ENCODE measurements at places on chromosomes 3 and 15.
A peak's percentile ranks its signal among the peaks of the same experiment; 100 is the strongest.

GRCh38 chr3:106191913-106192312 lies 323.1 kb upstream of the CBLB start:
- DNase-seq, result no peak

DNA sequence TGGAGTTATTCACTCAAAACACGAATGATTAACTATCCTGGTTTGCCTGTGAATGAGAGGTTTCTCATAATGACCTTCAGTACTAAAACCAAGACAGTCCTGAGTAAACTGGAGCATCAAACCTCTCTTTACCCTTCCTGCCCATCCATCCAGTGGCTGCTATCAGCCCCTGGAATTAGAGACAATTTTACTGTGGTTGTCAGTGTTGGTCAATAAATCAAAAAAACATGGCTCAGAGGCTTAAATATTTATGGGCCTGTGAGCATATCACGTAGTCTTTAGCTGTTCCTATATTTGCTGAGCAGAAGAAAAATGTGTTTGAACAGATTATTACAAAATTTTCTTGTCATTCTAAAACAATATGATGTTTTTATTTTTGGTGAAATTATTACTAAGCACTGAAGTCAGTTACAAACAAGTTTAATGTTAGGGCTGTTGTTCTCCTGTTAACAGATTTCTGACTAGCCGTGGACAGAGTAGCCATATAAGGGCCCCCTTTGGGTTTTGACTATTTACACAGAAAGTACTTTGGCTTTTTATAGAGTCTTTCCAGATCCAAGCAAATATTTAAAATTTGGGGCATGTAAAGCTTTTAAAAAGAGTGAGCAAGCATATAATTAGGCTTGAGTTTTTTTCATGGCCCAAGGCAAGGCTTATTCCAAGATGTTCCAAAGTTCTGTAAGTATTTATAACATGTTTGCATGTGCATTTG lies 580.9 kb downstream of the DIPK2A start:
- DNase-seq, result no peak

DNA sequence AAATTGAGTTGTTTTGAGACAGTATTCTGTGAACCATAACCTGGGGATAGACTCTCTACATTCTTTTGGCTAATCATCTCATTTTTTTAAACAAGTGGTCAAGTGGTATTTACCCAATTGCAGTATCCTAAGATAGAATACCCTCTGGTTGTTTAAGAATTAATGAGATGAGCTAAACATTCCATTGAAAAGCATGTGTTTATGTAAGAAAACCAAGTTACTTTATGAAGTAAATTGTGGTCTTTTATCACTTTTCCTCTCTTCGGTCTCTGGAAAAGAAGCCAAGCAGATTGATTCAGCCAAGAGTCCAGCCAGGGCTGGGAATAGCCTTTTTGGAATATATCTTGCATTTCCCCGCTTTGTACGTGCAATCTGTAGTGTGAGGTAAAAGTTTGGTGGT lies 185.7 kb upstream of the TOPAZ1 start:
- no peak for DNase-seq

DNA sequence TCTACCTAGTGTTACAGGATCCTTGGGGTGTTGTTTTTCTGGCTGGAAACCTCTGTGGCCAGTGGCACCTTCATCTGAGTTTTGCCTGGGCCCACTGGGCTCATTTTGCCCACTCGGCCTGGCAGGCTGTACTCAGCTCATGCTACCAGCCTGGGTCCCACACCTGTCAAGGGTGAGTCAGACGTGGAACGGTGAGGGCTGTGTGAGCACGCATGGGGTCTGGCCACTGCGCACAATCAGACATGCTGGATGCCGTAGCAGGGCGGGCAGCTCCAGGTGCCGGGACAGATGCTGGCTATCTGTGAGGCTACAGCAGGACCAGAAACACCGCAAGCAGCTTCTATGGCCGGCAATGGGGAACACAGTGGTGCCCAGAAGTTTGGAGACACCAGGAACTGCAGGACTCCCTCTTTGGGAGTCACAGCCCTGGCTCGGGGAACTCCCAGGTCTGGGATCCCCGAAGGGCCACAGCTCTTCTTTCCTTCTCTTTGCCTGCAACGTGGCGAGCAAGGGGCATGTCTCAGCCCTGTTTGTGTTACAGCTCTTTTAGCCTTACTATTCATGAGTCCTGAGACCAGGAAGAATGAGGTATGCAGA lies 35.9 kb upstream of the DNAJC13 start:
- DNase-seq, result no peak

- DNase-seq, result no peak
These were observed 51.5 kb downstream of the CMTM6 start for GRCh38 chr3:32450992-32451659.

DNA sequence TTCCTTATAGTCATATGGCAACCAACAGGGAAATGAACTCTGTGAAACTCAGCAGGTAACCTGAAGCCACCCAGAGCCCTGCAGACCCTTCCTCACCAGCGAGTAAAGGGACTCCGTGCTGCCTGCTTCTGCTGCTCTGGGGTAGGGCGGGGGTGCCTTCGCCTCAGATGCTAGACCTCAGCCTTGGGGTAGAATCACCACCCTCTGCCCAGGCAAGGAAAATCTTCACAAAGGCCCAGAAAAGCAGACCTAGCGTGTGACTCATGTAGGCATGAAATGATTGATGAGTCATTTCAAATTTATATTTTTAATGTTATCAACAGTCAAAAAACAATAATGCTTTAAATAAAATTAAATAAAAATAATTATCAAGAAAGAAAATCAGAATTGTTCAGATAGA lies 6.6 kb downstream of the STIMATE start:
- DNase-seq, result peak; percentile 19

GRCh38 chr15:99324082-99324620 lies 72.9 kb downstream of the LRRC28 start:
- no peak for DNase-seq

GRCh38 chr15:43048935-43049334 lies 56.9 kb downstream of the UBR1 start:
- no peak for DNase-seq

- no peak for DNase-seq
These were observed 26.5 kb downstream of the KPNA4 start for GRCh38 chr3:160538895-160539294.

DNA sequence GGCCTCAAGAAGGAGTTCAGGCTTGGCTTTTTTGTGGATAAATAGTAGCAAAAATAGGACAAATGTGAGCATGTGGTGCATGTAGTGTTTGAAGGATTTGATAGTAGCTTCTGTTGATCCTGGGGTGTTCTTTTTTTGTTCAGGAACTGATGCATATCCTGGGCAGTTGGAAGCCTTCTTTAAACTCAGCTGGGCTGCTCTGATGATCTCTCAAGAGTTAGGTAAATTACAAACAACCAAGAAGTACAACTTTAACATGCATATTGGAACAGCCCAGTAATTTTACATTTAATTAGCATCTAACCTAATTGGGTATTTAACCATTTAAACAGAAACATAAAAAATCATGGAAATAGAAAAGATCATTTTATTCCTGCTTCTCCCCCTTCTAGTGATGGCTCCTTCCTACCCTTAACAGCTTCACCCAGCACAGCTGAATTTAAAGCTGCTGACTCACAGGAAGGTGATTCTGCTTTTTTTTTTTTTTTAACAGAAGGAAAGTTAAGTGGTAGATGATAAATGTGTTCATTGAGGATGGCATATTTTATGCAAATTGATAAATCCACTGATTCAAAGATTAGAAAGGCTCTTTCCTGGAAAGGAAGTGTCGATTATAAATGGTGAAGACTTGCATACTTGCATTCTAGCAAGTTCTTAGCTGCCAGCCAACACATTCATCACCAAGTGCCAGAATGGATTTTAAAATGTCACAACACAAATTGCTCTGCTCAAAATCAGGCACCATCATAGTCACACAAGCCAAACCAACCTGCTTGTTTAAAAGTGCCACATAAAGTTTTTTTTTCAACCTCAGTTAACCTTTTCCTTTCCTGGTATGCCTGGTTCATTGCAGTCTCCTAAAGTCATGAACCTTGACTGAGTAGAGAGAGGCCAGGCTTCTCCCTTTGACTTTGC lies 20.0 kb downstream of the SLC35G2 start:
- no peak for DNase-seq

GRCh38 chr3:67941433-67942030 lies 287.1 kb upstream of the SUCLG2 start:
- no peak for DNase-seq

GRCh38 chr15:86611417-86612040 lies 531.9 kb downstream of the AGBL1 start:
- no peak for DNase-seq

DNA sequence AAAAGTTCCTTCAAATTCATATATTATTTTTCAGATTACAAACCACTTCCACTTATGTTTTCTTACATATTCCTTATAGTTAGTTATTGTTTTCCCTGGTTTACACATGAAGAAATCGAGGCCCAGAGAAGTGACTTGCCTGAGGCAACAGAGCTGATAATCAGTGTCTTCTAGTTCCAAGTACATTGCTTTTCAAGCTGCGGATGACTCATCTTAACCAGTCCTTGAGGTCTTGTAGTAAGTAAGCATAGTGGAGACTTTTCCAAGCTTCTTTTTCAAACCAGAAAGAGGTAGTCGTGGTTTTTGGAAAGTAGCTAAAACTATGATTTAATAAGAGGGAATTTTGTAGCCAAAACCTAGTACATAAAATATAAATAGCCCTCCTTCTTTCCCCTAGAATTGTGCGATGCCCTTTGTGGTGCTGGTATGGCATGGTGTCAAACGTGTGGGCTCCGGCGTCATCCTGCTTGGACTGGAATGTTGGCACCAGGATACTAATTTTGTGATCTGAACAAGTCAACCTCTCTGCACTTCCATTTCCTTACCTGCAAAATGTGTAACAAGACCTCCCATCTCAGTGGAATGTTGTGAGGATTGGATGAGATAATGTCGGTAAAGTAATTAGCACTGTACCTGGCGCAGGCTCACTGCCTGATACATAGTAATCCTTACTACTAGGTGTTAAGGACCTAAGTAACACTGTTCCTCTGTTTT lies 19.0 kb upstream of the DLG1 start:
- DNase-seq, result no peak

- no peak for DNase-seq
These were observed 31.4 kb upstream of the TPM1 start for GRCh38 chr15:63010920-63011693.

DNA sequence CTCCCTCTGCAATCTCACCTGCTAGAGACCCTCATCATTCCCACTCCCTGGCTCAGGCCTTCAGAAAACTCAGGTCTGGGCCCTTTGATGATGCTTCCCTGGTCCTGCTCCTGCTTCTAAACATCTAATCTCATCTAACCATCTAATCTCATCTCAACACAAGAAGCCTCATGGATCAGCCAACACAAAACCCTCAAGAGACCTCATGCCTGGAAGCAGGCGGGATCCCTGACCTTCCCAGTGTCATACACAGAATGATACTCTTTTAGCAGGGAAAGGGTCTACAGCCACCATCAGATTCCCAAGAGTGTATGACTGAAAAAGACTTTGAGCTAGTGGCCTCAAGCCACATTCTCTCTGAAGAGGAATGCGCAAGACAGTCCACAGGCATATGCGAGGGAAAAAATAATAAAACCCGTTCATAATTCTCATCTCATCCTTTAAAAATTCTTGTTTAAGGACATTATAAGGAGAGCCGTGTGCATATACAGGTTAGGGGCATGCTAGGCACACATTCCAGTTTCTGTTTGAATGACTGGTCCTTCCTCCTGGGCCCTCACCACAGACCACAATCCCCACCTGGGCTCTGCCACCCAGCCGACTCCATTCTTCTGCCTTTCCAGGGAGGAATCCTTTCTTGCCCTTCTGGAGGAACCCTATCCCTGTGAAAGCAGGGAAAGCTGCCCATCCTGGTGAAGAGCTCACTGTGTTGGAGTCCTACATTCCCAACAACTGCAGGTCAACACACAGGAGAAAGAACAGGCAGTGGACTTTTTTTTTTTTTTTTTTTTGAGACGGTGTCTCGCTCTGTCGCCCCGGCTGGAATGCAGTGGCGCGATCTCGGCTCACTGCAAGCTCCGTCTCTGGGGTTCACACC lies 2.2 kb downstream of the ZXDC start:
- no peak for DNase-seq

GRCh38 chr3:134309987-134310700 lies 59.5 kb upstream of the RYK start:
- no peak for DNase-seq
